Renal cortical epithelial cell (primary cell): ENCODE measurements at places on chromosomes 11 and 22. TPM values are rescaled to one million over a fixed set of nuclear protein-coding genes. Genes with fewer than 3 reads are reported as not detected.
A peak's percentile ranks its signal among the peaks of the same experiment; 100 is the strongest.

GRCh38 chr11:116454020-116454645, 318.7 kb downstream of the BUD13 start:
- DNase-seq: peak; percentile 30

DNA sequence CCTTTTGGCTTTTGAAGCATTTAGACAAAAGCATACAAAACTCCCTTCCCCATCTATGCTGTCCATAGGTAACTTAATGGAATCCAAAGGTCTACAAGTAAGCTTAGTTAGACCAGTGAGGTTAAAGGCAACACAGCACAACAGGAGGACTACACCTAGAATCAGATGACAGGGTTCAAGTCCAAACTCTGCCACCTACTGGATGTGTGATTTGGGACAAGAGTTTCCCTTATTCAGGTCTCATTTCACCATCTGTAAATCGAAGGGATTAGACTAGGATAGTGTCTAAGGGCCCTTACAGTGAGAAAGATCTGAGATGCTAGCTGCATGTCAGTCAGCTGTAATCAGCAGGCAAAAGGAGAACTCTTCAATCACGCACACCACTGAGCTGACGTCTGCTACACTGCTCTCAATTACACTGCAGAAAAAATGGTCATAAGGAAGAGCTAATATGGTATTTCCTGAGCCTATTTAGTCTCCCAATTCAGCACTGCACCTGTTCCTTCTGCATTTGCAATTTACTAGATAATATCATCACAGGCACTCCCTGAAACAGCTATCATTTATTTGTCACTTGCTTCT, 82.2 kb downstream of the SERGEF start:
- no peak for DNase-seq

The CHRNA10 gene
- total RNA-seq: 0.35 and 0.45 TPM in 2 replicates

DNA sequence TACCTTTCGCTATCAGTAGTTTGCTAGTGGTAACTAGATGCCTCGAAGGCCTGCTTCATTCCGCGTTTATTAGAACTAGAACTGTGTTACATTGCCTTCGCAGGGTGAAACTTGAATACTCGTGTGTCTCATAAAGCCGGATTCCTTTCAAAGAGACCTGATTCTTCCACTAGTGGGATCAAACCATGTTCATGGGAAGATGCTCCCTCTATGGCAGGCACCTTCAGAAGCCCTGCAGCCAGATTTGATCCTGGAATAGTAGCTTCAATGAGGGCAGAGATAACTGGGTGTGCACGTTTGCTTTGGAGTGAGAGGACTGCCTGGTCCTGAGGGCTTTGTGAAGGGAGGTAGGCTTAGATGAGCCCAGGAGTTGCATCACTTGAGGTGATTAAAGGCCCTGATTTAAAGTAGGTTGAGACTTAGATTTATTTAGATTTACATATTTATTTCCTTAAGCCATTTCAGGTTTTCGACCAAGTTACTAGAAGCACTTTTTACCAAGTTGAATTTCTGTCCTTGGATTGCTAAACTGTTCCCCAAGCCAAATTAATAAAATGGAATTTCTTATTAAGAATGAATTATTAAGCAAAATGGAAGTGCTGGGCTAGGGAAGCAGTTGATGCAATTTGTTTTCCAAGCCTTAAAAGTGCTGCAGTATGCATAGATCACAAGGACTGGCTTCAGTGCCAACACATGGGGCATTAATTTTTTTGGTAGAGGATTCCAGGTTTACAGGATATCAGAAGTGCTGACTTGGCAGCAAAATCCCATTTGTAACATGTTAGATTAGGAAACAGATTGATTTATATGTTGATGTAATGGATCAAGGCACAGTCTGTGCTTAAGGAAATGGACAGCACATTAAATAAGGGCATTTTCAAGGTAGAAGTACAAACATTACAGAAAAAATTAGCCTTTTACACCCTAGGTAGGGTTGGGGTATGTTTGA, 32.9 kb downstream of the APLP2 start:
- DNase-seq: no peak

- no peak for DNase-seq
Measured at GRCh38 chr11:41720761-41721160, 261.3 kb upstream of the LRRC4C start.

The OR1S1 gene
- not detected in 2 replicates for total RNA-seq

The TRPM5 gene
- 0.05 TPM in 1 of 2 replicates, not detected in the other for total RNA-seq

- DNase-seq: no peak
Measured at GRCh38 chr22:30397656-30398635, 1.1 kb downstream of the SEC14L2 start.

The PRG2 gene
- total RNA-seq: not detected in 2 replicates

GRCh38 chr22:35634943-35635540, 13.2 kb upstream of the APOL6 start:
- DNase-seq: no peak

DNA sequence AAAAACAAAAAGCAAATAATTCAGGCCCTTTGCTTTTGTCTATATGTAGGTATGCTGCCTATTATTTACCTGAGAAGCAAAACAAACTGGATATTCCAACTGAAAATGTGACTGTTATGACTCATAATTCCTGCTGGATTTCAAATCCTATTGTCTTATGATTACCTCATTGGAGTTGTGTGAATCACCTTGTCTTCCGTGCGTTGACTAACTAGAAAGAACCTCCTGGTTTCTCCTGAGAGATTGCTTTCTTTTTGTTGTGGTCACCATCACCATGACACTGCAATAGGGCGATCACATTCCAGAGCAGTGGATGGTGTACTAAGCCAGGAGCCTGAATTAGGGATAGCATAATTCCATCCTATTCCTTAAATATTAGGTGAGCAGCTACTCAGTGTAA, 23.0 kb upstream of the EXPH5 start:
- DNase-seq: peak; percentile 99

- DNase-seq: no peak
Measured at GRCh38 chr22:49418943-49419342, 408.7 kb downstream of the BRD1 start.

GRCh38 chr22:27129266-27129665, 471.9 kb downstream of the MIAT start:
- peak; percentile 40 for DNase-seq

DNA sequence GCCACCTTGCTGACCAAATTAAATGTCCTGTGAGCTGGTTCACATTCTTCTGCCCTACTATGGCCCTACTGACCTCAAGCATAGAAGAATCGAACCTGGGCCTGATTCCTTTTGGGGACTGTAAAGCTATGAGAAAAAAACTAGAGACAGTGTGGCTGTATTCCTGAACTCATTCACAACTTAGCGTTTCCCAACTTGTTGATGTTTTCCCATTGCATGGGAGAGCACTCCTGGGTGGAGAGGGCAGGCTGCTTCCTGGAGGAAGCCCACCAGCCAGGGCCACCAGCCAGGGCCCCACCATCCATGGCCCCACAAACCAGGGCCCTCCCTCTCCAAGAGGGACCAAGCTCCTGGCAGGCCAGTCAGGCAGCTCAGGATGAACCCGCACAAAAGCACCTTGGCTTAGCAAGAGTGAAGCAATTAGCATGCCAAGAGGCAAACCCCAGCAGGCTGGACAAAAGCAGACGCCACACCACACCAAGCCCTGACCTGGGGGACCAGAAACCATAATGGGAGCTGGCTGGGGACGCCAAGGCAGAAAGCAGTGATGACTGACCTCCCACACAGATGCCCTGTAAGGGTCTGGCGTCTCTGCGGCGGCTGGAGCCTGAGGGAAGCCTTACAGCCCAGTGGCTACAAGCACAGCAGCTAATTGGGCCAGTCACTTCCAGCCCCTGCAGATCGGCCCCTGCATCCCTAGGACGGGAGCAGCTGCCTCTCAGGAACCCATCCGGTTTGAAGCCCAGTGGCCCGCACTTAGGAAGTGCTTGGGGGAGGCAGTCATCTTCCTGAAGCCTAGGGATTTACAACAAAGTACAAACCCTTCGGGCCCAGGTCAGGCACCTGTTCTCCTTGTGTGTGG, 2.1 kb downstream of the CERK start:
- DNase-seq: no peak

GRCh38 chr11:45603946-45604682, 61.3 kb downstream of the CHST1 start:
- no peak for DNase-seq

DNA sequence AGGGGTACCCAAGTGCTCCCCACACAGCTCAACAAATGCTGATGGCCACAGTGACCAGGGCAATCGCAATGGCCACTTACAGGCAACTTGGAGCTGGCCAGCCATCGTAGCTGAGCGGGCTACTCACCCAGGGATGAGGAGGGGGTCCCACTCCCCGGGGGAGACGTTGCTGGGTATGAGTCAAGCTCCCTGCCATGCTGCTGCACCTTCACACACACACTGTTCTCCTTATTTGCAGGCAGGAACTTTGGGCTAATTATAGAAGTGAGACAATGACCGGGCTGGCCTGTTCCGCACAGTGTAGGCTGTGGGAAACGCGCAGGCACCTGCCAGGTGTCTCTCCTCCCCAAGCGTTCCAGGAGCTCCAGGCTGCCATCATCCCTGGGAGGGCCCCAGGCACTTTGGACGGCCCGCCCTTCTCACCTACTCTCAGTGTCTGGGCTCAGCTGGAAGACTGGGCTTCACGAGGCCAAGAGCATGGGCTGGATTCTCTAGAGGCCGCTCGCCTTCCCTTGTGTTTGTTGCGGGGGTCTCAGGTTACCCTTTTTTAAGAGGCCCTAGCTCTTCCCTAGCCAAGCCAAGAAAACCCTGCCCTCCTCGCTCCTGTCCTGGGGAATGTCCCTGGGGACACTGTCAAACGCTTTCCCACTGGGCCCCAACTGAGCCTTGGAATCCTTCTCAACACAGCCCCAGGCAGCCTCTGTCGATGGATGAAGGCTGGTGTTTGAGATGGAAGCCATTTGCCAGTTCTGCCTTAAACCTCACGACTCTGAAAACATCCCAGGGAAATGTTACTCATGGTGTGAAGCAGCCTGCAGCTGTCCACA, 73.0 kb downstream of the RTL6 start:
- DNase-seq: no peak

DNA sequence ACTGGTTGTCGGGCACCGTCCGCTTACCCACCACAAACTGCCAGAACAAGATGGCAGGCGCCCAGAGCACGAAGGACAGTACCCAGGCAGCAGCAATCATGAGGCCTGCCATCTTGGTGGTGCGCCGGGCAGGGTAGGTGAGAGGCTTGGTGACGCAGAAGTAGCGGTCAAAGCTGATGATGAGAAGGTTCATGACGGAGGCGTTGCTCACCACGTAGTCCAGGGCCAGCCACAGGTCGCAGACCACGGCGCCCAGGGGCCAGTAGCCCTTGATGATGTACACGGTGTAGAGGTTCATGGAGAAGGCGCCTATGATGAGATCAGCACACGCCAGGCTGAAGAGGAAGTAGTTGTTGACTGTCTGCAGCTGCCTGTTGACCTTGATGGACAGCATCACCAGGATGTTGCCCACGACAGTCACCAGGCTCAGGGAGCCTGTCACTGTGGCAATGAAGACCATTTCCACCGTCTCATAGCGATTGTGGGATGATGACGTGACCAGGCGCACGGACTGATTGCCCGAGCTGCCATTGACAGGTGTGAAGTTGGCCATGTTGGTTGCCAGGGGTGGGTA, 4.6 kb downstream of the MDK start:
- DNase-seq: no peak

DNA sequence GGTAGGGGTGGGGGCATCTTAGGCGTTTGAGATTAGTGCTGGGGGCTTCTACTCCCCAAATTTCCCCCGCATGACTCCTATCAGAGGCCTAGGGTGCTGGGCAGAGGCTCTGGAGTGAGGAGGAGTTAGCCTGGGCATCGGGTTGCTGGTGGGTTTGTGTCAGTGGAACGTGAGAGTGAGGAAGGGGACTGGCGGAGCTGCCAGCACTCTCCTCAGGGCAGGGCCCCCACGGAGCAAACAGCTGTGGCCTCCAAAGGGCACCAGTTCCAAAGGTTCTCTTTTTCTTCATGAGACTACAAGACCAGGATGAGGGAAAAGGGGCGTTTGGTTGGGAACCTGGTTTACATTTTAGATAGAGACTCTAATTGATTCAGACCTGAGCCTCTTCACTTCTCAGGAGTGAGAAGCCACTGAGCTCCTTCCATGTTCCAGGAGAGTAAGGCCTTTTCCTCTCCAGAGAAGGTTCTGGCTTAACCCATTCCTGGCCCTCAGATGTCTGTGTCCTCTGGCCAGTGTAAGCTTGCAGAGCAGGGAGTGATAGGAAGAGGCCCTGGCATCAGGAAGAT, 35.6 kb upstream of the CDON start:
- DNase-seq: no peak

The CLTCL1 gene
- 9.4 and 24.5 TPM in 2 replicates for total RNA-seq

GRCh38 chr22:26182723-26183122, 13.5 kb downstream of the SEZ6L start:
- DNase-seq: no peak

The SLC6A5 gene
- total RNA-seq: not detected in 2 replicates

GRCh38 chr11:114891911-114892310, 213.6 kb downstream of the NXPE2 start:
- no peak for DNase-seq

- no peak for DNase-seq
Measured at GRCh38 chr11:32751381-32751780, 43.1 kb downstream of the CCDC73 start.

- DNase-seq: no peak
Measured at GRCh38 chr11:109112261-109112660, 309.7 kb upstream of the C11orf87 start.

GRCh38 chr11:130188047-130188446, 28.5 kb downstream of the ST14 start:
- DNase-seq: no peak
